ENCODE measurements at places on chromosomes 2 and 18.

DNA sequence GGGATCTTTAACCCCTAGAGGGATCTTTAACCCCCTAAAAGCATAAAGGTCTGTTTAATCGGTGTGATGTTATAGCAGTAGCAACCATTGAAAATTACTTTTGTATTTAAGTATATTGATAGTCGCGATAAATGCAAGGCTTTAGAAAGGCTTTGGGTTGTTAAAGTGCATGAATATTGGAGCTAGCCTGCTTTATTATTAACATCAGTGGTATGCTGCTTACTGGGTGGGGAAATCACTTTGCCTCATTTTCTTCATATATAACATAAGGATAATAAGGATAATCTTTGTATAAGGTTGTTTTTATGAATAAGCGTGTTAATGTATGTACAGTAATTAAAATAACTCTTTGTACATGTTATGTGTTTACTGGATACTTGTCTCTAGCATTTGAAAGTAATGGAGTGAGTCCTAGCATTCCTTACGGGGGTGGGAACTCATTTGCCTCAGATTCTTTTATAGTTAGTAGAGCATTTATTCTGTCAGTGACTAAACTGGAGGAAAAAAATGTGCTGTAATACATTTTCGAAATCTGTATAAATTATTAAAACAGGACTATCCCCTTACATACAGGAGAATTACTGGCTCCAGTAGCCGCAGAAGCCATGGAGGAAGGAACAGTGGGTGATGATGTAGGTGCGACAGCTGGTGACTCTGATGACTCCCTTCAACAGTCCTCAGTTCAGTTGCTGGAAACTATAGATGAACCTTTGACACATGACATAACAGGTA is 122.2 kb downstream of the BIRC6 start:
- DNase-seq = no peak

GRCh38 chr2:128605931-128606330 is 287.3 kb upstream of the HS6ST1 start:
- no peak for DNase-seq

GRCh38 chr2:230312638-230313037 is 14.4 kb upstream of the SP140L start:
- DNase-seq = no peak

- DNase-seq = no peak
Observed at GRCh38 chr2:110934948-110935347, 185.8 kb upstream of the BCL2L11 start.

- no peak for DNase-seq
Observed at GRCh38 chr18:10374636-10375293, 79.7 kb upstream of the APCDD1 start.
